Activated naive CD4-positive, alpha-beta T cell treated with anti-CD3 and anti-CD28 coated beads for 36 hours (primary cell): ENCODE measurements at places on chromosomes 5 and 9. TPM values are rescaled to one million over a fixed set of nuclear protein-coding genes. Genes with fewer than 3 reads are reported as not detected.

DNA sequence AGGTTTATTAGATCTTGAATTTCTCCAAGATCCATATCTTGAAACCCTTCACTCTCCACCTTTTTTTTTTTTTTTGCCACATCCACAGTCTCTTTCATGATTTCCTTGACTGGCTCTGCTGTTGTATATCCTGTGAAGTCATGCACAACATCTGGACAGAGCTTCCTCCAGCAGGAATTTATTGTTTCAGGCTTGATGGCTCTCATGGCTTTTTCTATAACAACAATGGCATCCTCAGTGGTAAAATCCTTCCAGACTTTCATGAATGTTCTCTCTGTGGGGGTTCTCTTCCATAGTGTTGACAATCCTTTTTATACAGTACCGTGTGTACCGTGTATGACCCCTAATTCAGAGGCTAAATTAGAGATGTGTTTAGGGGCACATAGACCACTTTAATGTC lies 24.0 kb downstream of the RANBP17 start:
- no peak for DNase-seq

- no peak for DNase-seq
Observed at GRCh38 chr5:41794471-41794870, 75.8 kb downstream of the OXCT1 start.

- DNase-seq, result no peak
Observed at GRCh38 chr9:5085993-5086392, 99.4 kb downstream of the INSL6 start.

DNA sequence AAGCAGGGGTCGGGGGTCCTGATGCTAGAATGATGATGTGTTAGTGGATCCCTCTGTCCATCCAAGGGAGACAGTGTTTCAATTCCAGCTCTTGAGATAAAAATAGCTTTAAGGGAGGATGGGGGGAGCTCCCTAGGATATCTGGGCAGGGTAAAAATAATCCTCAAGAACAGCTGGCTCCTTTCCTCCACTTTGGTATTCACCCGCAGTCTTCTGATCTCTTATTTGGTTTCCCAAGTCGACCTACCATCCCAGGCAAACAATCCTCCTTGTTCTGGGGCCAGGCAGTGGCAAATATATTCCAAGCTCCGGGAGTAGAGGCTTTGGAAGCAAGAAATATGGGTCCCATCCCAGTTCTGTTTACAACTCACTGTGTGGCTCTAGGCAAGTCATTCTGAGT lies 14.5 kb upstream of the COL27A1 start:
- no peak for DNase-seq

GRCh38 chr5:158953929-158954534 lies 145.7 kb downstream of the EBF1 start:
- no peak for DNase-seq

DNA sequence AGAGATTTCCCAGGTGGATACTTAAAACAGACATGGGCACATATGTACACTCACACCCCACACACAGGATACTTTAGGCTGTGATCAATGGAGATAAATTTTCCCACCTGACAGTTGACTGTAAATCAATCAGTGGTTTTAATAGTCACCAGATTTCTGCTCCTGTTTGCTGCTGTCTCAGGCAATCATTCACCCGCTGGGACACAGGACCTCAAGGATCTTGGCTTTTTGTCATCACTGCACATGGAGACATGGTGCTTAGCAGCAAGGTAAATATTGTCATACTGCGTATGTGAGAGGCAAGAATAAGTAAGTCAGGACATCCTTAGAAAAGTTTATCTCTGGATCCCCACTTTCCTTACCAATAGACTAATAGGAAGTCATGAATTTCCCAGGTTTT lies 60.8 kb upstream of the KLF9 start:
- DNase-seq, result no peak

GRCh38 chr9:119273984-119274665 lies 95.1 kb downstream of the BRINP1 start:
- DNase-seq, result no peak

DNA sequence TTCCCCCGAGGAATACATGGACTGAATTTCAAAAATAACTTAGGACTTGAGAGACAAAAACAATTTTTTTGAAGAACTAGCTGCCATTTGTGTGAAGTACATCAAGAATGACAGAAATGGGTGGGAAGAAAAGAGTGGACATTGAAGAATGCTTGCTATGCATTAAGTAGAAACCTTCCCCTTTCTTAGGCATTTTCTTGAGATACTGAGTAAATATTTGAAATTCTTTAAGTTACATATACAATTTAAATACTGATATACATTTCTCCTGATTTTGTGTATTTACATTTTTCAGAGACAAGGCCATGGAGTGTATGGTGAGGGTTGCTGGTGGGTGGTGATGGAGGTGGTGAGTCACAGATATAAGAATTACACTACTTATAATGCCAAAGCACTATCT lies 319.3 kb upstream of the ADAMTSL1 start:
- DNase-seq, result no peak

GRCh38 chr5:40552981-40553380 lies 126.7 kb upstream of the PTGER4 start:
- DNase-seq, result no peak

- DNase-seq, result peak; percentile 1
Observed at GRCh38 chr5:448766-449090, 5.8 kb downstream of the EXOC3 start.

GRCh38 chr9:89715318-89715858 lies 110.6 kb downstream of the GADD45G start:
- DNase-seq, result no peak

- no peak for DNase-seq
Observed at GRCh38 chr5:72313141-72313540, 6.9 kb downstream of the MRPS27 start.

Gene ZNF618
- total RNA-seq, result 0.10 TPM

Gene FABP6
- total RNA-seq, result not detected

Gene PTGDS
- not detected for total RNA-seq

Gene PFN3
- total RNA-seq, result not detected

Gene AIF1L
- total RNA-seq, result 1.8 TPM
